ENCODE measurements at places on chromosomes 1 and 21. TPM values are rescaled to one million over a fixed set of nuclear protein-coding genes. Genes with fewer than 3 reads are reported as not detected.

The WNT4 gene
- total RNA-seq = 0.52 TPM

DNA sequence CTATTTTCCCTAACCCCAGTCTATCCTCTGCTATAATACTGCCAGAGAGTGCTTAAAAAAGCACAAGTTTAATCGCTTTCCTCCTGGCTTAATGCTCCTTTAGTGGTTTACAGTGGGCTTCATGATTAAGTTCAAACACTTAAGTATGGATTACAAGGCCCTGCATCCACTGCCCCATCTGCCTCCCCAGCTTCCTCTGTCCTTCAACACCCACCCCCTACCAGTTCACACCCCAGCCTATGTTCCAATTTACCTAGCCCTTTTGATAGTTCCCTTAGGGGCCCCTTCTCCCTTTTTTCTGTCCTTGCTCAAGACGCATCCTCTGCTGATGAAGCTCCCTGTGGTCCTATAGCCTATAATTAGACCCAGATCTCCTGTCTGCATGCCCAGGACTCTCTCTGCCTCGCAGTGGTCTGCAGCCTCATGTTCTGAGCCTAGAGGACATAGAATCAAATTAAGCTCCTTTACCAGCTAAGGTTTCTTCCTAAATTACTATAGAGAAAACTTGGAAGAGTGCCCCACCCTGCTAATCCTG lies 212.5 kb downstream of the FGGY start:
- H3K4me3 ChIP-seq = no peak overlapping the region
- H3K4me1 ChIP-seq = peaks cover 32% of the 10 kb centered on the region
- no peaks in the 10 kb centered on the region for H3K36me3 ChIP-seq
- no peak for DNase-seq
- no peaks in the 10 kb centered on the region for H3K27me3 ChIP-seq
- no peak overlapping the region for H3K27ac ChIP-seq

DNA sequence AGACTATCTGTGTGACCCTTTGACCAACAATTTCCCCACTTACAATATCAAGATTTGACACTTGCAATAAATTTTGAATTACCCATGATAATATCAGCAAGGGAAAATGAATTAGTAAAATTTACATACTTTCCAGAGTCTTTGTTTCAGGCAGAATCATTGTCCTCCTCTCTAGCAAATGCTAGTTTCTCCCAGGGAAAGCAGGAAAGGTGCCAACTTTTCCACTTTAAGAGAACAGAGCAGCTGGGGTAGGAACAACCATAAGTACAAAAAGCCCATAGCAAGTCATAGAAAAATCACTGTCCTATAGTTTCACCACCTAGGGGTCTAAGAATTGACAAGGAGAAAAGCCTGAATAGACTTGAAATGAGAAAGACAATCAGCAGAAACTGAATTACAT lies 67.1 kb upstream of the GUCA2B start:
- H3K4me3 ChIP-seq = no peak overlapping the region
- H3K4me1 ChIP-seq = peaks cover 20% of the 10 kb centered on the region
- no peak for DNase-seq
- H3K27ac ChIP-seq = no peak overlapping the region

DNA sequence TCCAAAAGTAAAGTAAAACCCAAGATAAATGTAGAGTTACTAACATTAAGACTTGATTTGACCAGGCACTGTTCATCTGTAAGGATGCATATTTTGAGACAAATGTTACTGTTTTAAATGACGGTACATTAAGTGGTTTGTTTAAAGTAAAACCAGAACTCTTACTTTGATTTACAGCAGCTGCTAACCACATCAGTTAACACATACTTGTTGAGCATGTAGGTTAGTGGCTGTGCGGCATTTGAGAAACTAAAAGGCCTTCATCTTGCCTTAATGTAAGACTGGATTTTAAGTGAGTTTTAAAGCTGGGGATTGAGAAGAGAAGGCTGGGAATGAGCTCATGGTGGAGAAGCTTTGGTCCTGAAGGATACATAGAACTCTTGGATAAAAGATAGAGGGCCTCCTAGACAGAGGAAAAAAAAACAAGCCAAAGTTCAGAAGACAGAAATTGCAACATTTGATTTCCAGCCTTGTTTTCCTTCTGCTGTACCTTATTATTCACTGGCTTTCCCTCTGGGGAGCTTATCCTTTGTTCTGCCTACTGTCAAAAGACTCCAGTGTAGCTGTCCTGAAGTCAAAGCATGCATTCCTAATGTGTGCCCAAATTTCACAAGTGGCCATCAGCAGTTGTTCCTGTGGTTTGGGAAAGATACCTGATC lies 66.6 kb downstream of the MTR start:
- H3K27me3 ChIP-seq = no peaks in the 10 kb centered on the region
- no peak overlapping the region for H3K4me3 ChIP-seq
- H3K36me3 ChIP-seq = no peaks in the 10 kb centered on the region
- no peak for DNase-seq

DNA sequence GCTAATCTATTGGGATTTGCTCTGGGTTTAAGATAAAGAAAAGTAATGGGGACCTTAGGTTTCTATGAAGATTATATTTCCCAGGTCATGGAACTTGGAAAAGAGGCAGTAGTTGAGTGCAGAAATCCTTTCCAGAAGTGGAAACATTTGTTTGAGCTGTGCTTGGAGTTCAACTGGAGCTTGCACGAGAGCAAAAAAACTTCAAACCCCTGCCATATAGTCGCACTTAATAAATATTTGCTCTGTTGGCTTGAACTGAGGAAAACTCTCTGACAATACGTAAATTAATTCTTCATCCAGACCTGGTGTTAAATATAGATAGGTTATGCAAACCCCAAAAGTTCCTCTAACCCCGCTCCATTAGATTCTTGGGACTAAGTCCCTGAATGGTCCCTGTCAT lies 52.8 kb upstream of the COL24A1 start:
- H3K27me3 ChIP-seq = no peaks in the 10 kb centered on the region
- H3K4me1 ChIP-seq = no peaks in the 10 kb centered on the region
- DNase-seq = no peak
- H3K27ac ChIP-seq = no peak overlapping the region
- H3K4me3 ChIP-seq = no peak overlapping the region
- H3K36me3 ChIP-seq = no peaks in the 10 kb centered on the region

Data from body of pancreas (tissue), 4 donors.